GM23338 (cell line): ENCODE measurements at places on chromosomes 1 and 21. TPM values are rescaled to one million over a fixed set of nuclear protein-coding genes. Genes with fewer than 3 reads are reported as not detected.

The AJAP1 gene
- polyA plus RNA-seq: not detected in 2 replicates

The TCHHL1 gene
- polyA plus RNA-seq: not detected in 2 replicates

The CELA3A gene
- polyA plus RNA-seq: not detected in 2 replicates

The DOCK7 gene
- polyA plus RNA-seq: 11.9 and 20.5 TPM in 2 replicates

The ERVH48-1 gene
- 31.7 and 34.1 TPM in 2 replicates for polyA plus RNA-seq

The NBPF26 gene
- 1.8 and 2.0 TPM in 2 replicates for polyA plus RNA-seq

The SSX2IP gene
- 20.1 and 23.2 TPM in 2 replicates for polyA plus RNA-seq

The CRNN gene
- polyA plus RNA-seq: not detected in 2 replicates

The USH2A gene
- 0.03 and 0.26 TPM in 2 replicates for polyA plus RNA-seq

The CD5L gene
- polyA plus RNA-seq: not detected in 2 replicates

The EXOC8 gene
- 2.3 TPM in 2 replicates for polyA plus RNA-seq

The LAX1 gene
- polyA plus RNA-seq: not detected in 2 replicates
